NCI-H2029 treated with DMSO at 0.1 percent for 48 hours (cell line): ENCODE measurements at places on chromosomes 7 and 10.

GRCh38 chr10:79310911-79311573 is 36.2 kb upstream of the PPIF start:
- DNase-seq = no peak

- no peak for DNase-seq
Measured at GRCh38 chr10:99894613-99895012, 112.2 kb downstream of the ABCC2 start.

DNA sequence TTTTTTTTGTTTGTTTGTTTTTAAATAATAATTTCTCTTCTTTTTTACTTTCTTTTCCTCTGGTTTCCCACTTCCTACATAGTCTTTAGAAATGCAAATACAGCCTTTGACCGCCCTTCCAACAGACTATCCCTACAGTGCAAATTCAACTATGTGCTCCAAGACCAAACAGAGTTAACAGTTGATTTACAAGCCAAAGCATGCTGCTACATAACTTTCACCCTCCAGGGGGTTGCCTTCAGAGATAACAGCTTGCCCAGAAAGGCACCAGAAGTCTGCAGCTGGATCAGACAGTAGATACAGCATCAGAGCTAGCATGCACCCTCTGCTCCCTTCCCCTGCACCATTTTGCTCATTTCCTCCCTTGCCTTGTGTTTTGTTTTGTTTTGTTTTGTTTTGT is 539.0 kb downstream of the ZWINT start:
- no peak for DNase-seq

GRCh38 chr10:129536336-129536735 is 69.3 kb downstream of the MGMT start:
- no peak for DNase-seq

- no peak for DNase-seq
Measured at GRCh38 chr7:146875981-146876380, 759.4 kb downstream of the CNTNAP2 start.

GRCh38 chr10:132441818-132442524 is 45.0 kb downstream of the PWWP2B start:
- no peak for DNase-seq

DNA sequence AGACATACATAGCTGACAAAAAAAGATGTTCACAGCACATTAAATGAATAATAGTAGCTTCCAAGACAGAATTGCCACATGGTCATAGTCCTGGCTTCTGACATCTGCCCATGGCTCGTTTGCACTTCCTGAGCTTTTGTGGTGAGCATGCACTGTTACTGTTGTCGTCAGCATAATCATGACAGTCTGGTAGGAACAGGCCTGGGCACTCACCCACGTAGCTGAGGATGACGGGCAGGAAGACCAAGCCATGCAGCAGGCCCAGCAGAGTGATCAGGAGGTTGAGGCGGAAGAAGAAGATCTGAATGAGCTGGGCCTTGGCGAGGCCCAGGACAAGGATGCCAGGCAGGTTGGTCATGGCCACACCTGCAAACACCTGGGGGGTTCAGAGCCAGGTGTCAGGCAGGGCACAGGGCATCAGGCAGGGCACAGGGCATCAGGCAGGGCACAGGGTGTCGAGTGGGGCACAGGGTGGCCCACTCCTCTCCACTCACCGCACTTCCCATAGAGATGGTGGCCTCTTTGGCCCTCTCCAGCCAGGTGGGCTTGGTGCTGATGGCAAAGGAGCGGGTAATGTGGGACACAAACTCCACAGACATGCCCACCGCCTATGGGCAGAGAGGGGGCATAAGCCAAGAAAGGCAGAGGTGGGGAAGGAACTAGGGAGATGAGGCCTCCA is 25.3 kb upstream of the NUDCD3 start:
- DNase-seq = no peak

DNA sequence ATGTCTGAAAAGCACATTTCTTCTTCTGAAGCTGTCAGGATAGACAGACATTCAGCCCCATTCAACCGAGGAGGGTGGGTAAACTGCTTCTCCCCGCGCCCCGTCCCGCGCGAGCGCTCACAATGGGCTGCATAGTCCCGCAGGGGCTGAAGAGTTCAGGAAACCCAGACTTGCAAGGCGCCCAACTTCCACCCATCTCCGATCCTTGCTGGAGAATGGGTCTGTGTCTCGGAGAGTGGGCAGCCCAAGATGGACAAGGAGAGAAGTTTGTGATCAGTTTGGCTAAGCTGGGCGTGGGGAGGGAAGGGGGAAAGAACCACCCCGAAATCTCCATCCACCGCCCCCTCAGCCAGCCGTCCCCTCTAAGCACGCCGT is 686 bp downstream of the AASS start:
- DNase-seq = no peak

- no peak for DNase-seq
Measured at GRCh38 chr7:152052771-152053170, 27.3 kb downstream of the GALNT11 start.

DNA sequence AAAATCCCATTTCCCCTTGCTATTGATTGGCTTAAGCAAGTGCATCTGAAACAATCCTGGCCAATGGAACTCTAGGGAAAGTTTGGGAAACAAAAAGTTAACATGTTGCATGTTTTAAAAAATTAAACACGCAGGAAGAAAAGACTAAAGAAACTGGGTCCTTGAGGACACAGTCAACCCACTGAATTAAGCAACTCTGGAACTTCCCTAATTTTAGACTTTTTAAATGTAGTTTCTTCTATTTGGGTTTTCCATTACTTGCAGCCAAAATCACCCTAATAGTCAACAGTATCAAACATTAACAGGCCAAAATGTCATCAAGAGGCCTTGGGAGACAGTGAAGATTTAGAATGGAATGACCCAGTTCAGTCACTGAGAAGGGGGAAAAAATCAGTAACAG is 40.6 kb downstream of the OSBPL3 start:
- DNase-seq = no peak

DNA sequence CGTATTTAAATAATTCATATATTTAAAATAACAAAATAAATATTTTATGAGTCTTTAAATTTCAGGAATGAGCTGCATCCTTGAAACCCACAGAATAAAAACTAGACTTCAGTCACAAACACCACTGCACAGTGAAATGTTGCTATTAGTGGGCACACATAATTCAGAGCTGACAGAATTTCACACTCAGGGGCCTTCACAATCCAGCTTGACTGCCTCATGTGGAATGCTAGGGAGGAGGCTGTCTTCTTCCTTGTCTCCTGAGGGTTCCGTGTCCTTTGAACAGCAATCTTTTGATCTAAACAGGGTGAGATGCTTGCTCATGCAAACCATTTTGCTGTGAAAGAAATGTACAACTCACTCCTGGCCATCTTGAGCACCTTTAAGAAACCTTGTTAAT is 346.7 kb downstream of the CCSER2 start:
- DNase-seq = no peak

DNA sequence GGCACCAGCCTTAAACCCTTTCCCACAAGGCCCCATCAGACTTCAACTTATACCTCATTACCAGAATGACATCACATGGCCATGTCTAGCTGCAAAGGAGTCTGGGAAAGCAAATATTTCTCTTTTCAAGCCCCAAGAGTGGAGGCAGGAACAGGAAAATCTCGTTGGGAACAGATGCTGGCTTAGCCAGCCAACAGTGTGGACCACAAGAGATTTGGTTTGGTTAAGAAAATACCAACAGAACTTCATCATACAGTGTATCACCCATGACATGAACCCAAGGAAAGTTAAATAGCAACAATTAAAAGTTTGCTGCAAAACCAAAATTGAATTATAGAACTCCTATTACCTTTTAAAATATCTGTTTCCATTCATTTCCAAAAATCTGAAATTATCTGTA is 2.2 kb upstream of the MET start:
- no peak for DNase-seq

GRCh38 chr7:155947051-155947450 is 134.8 kb upstream of the SHH start:
- DNase-seq = no peak

DNA sequence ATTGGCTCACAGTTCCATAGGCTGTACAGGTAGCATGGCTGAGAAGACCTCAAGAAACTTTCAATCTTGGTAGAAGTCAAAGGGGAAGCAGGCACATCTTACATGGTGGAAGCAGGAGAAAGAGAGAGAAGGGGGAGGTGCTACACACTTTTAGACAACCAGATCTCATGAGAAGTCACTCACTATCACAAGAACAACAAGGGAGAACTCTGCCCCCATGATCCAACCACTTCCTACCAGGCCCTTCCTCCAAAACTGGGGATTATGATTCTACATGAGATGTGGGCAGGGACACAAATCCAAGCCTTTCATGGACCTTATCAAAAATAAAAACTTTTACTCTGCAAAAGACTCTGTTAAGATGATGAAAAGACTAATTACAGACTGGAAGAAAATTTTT is 183.2 kb upstream of the TRIM24 start:
- DNase-seq = no peak

DNA sequence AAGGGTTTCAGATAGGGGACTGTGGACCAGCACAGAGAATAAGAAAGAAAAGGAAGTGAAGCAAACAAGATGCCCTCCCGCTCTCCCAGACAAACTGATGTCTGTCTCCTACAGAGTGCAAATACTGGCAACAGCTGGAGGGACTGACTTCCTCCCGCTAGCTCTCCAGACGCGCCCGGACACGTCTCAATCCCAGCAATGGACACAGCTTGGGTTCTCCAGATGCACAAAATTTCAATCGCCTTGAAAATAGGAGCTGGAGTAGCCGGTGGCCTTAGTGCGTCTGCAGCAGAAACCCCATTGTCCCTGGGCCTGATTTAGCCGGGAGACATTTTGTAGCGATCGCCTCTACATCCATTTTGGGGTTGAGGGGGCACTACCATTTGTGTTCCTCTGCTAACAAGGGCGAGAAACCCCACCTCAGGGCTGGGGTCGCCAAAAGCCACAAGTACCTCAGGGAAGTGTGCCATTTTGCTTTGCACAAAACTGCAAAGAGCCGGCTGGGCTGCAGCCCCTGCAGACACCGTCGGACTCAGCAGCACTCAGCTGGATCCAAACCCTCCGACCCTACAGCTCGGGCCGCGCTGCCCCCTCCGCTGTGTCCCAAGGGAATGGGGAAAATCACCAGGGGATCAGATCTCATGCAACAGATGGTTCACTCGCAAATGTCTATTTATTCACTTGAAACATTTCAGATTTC is 5.9 kb downstream of the CPA2 start:
- DNase-seq = no peak

DNA sequence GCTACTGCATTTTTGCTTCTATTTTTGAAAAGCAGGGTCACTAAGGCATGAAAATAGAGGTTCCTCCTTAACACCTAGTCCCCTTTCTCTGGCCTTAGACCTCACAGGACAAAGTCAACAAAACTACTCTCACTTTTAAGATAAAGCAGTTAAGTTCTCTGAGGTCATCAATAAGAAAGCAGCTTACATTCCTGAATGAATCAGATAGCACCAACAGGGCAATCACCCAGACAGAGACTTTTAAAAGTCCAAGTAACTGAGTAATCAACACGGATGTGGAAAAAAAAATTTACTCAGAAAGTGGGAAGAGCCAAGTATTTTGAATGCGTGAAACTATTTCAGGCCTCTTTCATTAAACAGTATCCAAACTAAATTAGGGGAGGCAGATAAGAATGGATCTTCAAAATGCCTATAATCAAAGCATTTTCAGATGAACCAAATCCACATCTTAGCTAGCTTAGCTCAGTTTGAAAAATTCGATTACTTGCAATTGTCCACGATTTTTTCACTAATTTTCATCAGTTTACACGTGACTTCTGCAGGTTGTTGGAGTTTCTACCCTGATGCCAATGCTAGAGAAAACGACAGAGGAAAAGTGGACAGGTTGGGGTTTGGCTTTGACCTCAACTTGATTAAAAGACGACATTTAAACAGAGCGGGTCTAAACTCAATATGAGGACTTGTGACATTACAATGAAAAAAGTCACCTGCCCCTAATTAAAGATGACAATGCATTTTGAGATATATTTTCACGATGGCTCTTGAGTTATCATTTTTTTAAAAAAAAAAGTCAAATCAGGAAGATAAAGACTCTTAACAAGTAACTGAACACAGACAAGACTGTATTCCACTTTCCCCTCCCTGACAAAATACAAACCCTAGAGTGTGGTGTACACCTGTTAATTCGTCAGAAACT is 1.6 kb downstream of the BEND7 start:
- no peak for DNase-seq

- DNase-seq = no peak
Measured at GRCh38 chr10:19638896-19639233, 177.4 kb upstream of the PLXDC2 start.

DNA sequence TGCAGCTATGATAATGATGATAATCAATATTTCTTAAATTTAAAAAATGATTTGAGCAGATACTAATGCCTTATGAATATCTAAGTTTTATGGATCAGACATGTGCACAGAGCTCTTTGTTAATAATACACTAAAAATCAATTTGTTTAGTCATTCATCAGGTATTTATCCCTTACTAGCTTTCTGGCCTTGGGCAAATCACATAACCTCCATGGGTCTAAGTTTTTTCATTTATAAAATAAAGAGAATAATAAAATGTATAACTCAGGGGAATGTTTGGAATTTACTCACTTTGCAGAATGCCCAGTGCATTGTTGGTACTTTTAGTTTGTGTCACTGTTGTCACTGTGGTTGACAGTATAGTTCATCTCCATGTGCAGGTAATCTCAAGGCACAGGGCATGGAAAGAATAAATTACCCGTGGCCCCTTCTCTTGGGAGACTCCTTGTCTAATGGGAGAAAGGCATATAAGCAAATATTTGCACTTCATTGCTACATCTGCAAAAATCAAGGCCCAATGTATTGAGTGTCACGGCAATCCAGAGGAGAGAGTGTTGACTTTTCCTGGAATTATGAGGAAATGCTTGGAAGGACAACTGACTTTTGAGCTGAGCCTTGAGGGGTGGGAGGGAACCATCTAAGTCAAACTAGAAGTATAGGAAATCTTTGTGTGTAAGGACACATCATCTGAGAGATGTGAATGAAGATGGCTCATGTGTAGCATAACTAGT is 64.7 kb upstream of the CTTNBP2 start:
- DNase-seq = no peak

DNA sequence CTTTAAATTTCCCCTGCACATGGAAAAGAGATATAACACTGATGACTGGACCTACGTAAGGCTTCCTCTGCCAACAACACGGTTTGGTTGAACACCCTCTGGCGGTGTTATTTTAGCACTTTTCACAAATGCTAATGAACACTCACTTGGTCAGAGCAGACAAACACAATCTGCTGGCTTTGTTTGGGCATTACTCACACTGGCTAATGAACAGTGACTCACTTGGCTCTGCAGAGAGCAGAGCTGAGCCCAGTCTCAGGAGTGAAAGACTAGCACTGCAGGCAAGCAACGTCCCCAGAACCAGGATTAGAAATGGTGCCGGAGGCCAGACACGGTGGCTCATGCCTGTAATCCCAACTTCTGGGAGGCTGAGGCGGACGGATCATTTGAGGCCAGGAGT is 430.8 kb downstream of the PLXNA4 start:
- no peak for DNase-seq

- DNase-seq = no peak
Measured at GRCh38 chr10:28594406-28594805, 61.5 kb downstream of the WAC start.
